ENCODE measurements at places on chromosomes 7 and 10.

- peak; percentile 16 for DNase-seq
Measured at GRCh38 chr10:122435212-122435827, 19.1 kb upstream of the ARMS2 start.

GRCh38 chr10:48246501-48246900 is 28.0 kb downstream of the FRMPD2 start:
- DNase-seq, result no peak

DNA sequence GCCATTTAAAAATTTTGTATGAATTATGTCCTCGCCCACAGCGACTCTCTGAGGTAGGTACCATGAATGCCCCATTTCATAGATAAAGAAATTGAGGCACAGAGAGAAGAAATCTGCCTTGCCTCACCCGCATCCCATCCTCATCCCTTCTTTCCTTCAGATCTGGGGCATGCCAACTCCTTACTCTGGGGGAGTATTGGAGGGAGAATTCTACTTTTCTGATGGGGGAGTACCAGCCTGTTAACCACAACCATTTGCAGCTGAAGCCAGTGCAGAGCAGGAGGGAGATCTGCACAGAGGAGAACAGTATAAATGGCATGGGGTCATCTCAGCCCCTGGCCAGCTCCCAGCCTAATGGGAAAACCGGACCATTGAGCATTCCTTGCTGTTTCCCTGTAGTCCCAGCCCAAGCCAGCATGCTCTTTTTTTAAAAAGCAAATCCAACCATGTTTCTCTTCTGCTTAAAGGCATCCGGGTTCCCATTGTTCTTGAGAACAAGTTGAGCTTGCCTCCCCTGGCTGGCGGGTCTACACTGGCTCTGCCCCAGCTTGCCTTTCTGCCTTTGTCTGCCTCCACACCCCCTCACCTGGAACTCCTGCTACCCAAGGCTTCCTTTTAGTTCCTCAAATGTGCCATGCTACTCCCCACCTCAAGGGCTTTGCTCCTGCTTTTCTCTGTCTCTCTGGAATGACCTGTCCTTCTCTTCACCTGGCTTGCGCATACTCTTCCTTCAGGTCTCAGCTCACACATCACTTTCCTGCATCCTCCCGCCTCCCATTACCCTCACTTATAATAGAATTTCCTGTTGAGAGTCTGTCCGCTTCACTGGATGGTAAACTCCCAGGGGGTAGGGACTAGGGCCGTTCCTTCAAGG is 8.8 kb upstream of the ZNF503 start:
- DNase-seq, result no peak

GRCh38 chr10:116001262-116001857 is 271.6 kb downstream of the GFRA1 start:
- DNase-seq, result no peak

GRCh38 chr7:31456646-31457368 is 57.1 kb upstream of the ITPRID1 start:
- DNase-seq, result peak; percentile 73

DNA sequence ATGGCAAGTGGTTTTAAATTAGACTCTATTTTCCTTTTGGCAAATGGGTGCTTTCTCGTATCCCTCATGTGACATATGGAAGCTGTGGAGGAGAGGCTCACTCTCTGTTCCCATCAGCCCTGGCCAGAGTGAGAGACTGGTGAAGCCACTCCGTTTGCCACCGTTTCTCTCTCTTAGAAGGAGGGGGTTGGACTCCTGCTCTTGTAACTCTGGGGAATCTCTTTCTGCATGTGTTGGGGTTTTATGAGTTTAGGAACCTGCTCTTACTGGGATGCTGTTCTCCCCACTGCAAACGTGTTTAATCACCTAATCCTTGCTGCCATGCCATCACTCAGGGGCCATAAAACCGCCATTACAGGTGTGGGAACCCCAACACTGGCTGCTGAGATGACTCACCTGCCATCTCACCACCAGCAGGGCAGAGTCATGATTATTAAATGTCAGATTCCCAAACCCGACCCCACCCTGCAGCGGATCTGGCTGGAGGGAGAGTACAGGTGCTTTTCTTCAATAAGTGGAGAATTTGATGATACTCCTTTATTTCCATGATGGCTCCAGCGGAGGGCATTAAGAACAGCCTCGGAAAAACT is 103.2 kb downstream of the ADCY1 start:
- no peak for DNase-seq
